Right kidney (tissue), 9 donors: ENCODE measurements at places on chromosomes 7 and 10.

DNA sequence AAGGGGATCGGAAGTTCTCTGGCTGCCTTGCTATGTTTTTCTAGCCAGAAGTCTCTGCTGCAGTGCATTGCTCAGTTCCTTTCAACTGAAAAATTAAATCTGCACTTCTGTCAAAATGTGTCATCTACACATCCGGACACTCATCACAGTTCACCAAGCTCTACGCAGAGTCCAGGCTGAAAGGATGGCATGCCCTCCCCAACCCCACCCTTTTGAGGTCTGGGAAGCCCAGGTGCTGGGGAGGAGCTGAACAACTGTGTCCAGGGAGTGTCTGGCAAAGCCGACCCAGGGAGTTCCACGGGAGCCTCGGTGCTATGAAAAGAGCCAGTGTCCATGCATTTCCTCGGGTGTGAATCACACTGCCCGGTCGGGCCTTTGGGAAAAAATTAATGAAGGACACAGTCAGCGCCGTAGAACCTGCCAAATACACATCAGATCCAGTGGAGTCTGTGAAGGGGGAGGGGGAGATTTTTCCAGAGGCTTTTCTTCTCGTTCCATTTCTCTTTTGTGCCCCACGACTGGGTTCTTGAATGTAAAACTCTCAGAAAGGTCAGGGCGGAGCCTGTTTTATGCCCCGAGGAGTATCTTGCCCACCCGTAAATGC lies 757 bp upstream of the PALS2 start:
- DNase-seq: no peak

DNA sequence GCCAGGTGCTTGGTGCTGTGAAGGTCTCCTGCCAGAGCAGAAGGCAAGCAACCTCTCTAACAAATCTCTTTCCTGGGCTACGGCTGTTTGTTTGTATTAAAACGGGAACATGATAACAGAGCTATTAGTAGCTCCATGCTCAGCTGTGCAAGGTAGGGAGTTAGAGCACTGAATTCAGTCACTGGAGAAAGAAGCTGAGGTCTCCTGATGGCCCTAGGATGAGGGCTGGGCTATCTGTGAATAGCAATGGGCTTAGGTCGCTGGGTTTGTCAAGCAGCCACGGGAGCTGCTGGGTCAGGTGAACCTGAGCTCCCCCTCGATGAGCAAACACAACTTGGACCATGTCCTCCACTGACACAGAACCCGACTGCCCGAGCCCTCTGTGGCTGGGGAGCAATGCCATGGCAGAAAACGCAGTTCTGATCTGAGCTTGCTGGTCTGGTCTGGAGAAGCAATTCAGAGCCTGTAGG lies 24.4 kb downstream of the TACC2 start:
- DNase-seq: no peak

- no peak for DNase-seq
Measured at GRCh38 chr7:44182827-44183226, 6.4 kb downstream of the GCK start.

DNA sequence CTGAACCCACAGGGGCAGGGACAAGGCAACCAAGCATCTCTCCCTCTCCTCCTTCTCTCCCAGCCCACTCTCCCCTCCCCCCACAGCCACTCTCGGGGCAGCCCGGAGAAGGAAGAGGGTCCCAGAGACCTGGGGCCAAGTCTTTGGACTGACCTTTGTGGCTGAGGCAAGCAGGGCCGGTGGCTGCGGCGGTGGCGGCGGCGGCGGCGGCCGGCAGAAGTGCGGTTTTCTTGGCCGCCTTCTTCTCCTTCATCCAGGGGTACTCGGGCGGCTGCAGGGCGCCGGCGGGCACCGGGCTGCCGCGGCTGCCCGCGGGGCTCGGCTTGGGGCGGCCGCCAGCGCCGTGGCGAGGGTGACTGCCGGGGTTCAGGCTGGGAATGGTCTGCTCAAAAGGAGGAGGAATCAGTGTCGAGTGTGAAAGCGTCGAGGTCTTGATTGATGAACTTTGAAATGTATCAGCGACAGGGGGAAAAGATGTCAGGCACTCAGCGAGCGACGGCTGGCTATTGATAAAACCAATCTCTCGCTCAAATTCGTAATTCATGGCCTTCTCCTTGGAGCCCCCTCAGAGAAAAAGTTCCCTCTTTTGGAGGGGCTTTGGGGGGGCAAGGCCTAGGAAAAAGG lies 414 bp downstream of the HOXA2 start:
- DNase-seq: peak; percentile 87

GRCh38 chr7:23183279-23184012 lies 1.6 kb downstream of the NUP42 start:
- DNase-seq: no peak

- DNase-seq: no peak
Measured at GRCh38 chr10:85527616-85528317, 838.8 kb downstream of the GRID1 start.

DNA sequence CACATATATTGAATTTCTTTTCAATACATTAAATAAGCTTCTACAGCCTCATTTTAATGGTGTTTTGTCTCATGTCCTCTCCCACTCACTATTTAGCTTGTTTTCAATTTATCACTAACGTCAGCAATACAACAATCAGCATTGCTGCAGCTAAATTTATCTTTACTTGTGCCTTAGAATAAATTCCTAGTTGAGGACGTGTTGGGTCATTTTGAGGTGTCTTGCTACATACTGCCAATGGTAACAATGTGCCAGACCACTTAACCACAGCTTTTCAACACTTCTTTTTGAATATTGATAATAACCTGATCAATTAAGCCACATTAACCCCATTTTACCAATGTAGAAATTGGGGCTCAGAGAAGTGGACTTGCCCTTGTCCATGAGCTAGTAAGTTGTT lies 26.0 kb downstream of the FRMPD2 start:
- no peak for DNase-seq

DNA sequence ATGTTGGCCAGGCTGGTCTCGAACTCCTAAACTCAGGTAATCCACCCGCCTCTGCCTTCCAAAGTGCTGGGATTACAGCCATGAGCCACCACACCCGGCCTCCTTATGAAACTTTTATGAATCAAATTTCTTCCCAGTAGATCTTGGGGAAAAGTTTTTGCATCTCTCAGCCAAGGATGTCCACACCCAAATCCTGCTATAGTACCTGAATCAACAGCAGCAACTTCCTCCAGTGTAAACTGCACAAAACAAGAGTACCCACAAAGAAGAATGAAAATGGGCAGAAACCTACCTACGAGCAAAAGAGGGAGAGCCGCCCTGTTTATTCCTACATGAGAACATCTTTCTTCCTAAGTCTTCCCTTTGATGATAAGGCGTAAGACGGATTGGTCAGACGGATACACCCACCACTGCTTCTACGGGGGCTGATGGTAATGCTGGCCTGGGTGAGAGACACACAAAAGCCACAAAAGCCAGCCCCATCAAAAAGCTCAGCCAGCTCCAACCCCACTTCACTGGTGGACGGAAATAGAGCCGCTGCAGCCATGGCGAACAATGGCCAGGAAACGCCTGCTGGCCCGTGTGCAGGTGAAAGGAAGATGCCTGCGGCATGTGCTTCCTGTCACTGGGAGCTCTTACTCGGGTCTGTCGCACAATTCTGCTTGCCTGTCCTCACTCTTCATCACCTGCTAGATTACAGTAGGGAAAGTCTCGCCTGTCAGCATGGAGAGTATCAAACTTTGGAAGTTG lies 10.4 kb downstream of the JCAD start:
- DNase-seq: no peak

DNA sequence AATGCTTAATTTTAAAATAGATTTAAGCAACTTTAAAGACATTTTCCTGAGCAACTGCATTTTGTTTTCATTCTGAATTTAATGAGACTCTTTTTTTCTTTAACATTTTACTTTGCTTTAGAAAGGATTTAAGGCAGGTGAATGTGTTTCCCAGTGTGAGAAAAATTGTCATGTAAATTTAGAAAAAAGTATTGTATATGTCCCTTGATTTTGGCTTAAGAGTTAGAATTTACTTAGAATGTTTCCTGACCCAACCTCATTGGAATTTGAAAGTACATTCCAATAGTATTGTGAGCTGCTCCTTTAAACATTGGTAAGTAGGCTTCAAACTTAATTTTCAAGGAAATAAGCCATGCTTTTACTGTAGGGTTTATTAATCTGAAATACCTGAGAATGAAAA lies 110.2 kb downstream of the PTEN start:
- DNase-seq: no peak

- DNase-seq: no peak
Measured at GRCh38 chr10:112773783-112774182, 176.3 kb upstream of the TCF7L2 start.

- peak; percentile 37 for DNase-seq
Measured at GRCh38 chr10:33421789-33422462, 87.5 kb upstream of the NRP1 start.

DNA sequence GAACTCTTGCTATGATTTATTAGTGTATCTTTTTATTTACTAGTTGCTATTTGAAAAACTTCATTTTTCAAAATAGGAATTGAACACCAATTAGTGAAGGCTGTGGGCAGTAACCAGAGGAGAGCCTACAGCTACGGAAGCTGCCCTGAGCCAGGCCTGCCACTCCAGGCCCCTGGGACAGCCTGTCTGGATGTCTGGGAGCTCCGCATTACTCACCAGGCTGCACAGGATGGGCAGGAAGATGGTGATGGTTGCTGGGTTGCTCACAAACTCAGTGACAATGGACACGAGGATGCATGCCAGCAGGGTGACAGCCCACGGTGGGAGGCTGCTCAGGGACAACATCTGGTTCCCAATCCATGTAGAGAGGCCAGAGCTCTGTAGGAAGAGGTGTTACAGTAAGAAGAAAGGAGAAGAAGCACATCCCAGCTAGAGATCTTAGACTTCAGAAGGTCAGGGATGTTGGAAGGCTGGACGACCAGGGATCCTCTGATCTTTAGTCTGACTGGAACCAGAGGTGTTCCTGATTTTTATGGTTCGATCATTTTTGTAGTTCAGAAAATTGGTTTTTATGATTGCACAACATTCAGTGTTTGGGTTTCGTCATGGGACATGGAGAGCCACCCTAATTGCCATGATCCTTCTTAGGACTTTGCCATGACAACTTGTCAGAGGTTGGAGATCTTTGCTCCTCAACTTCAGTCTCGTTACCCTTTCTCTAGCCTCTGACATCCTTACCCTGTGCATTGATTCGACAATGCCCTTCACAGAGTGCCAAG lies 23.2 kb downstream of the STMP1 start:
- no peak for DNase-seq

DNA sequence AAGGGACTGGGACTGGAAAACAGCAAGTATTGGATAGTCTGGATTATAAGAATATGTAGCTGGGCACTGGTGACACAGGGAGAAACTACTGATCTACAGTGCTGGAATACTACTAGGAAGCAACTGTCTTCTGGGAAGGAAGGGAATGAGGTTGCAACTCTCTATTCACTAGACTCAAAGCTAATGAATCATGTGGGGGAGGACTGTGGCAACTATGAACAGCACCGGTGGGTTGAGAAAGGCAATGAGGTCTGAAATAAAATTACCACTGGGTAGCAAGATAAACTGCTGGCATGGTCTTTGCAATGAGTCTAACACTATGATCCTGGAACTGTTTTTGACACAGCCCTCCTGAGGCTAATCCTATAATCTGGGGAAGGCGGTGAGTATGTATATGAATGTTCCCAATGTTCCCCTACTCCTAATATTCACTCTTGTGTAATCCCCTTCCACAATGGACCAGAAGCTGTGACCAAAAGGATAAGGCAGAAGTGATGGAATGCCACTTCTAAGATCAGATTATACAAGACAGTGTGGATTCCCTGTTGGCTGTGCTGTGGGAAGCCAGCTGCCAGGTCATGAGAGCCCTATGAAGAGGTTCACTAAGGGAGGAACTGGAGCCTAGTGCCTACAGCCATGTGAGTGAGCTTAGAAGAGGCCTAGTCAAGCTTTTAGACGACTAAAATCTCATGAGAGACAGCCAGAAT lies 101.3 kb upstream of the DNAJB12 start:
- DNase-seq: no peak

GRCh38 chr7:111362506-111363054 lies 199.7 kb downstream of the IMMP2L start:
- DNase-seq: no peak

DNA sequence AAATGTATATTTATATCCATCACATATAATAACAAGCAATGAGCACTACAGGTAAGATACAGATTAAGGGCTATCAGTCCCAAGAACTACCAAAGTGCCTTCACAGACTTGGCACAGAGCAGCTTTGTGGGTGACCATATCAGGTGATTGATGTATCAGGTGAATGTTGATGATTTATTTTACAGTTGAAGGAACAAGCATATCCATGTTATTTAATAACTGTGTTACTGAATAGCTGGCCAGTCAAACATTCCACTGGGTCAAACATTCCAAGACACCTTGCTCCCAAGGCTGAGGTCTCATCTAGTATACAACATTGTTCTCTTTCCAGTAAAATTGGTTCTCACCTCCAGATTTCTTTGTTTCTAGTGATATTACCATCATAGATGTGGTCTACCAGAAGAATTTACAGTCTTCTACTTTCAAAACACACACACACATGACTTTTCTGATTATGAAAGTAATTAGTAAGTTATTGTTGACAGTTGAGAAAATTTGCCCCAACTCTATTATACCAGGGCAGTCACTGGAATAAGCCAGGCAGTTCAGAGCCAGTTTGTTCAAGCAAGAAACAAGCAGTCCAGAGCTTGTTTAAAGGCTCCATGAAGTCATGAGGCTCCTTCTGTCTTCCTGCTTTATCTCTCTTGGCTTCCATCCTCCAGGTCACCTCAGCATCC lies 68.2 kb downstream of the ELAPOR2 start:
- DNase-seq: no peak

- no peak for DNase-seq
Measured at GRCh38 chr7:123538897-123539296, 4.5 kb upstream of the IQUB start.

DNA sequence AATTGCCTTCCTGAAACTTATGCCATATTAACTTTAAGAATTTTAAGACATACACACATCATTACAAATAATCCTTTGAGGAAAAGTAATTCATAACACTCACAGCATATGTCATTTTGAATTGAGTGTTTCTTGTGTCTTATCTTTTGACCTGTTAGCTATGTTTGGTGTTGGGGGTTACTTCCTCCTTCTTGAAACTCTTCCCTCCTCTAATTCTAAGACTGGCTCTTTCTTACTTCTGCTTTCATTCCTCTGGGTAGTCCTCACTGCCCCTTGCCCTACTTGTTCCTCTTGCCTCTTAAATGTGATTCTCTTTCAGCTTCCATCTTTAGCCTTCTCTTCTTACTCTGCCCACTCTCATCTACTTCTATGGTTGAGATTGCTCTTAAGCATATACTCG lies 28.3 kb upstream of the PIP4K2A start:
- no peak for DNase-seq

DNA sequence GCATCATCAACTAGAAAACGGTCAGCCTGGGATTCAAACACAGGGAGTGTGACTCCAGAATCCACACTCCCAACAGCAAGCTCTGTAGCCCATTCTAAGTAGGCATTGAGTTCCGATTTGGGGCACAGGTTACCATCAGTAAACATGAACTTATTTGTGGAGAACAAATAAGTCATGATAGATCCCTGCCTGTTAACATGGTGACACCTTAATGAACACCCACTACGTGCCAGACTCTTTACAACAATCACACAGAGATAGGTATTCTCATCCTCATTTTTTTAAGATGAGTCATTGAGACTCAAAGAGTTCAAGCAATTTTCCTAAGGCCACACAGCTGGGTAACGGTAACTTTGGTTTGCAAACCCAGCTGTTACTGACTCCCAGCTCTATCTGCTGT lies 91.5 kb downstream of the LYZL2 start:
- DNase-seq: no peak

- DNase-seq: no peak
Measured at GRCh38 chr7:137935884-137936508, 65.9 kb downstream of the CREB3L2 start.
